ENCODE measurements at places on chromosomes 11 and 22. TPM values are rescaled to one million over a fixed set of nuclear protein-coding genes. Genes with fewer than 3 reads are reported as not detected.

TSPAN18 gene
- 27.6 TPM for total RNA-seq

OR52E8 gene
- not detected for total RNA-seq

OR5B21 gene
- 0.23 TPM for total RNA-seq

RIC3 gene
- 11.2 TPM for total RNA-seq

CACNA1I gene
- total RNA-seq: 0.18 TPM

GP1BB gene
- total RNA-seq: 16.9 TPM

TRPM5 gene
- total RNA-seq: 1.1 TPM

LIMK2 gene
- 55.2 TPM for total RNA-seq

OR5T1 gene
- total RNA-seq: not detected

SYNGR1 gene
- 41.5 TPM for total RNA-seq

HOATZ gene
- total RNA-seq: not detected

OR5A1 gene
- not detected for total RNA-seq

KCNJ11 gene
- 17.0 TPM for total RNA-seq

SCUBE2 gene
- total RNA-seq: 13.6 TPM

AIFM3 gene
- 0.99 TPM for total RNA-seq

EMSY gene
- 39.2 TPM for total RNA-seq

NTM gene
- total RNA-seq: 48.6 TPM

RELT gene
- 6.9 TPM for total RNA-seq

OR4C16 gene
- total RNA-seq: not detected

GSTT2B gene
- 1.5 TPM for total RNA-seq

OR8G1 gene
- not detected for total RNA-seq

TEX12 gene
- total RNA-seq: 1.3 TPM

ARAP1 gene
- 138 TPM for total RNA-seq

ANO5 gene
- total RNA-seq: 13.9 TPM

YAP1 gene
- total RNA-seq: 166 TPM

MGAT3 gene
- total RNA-seq: 13.0 TPM

MRGPRX4 gene
- not detected for total RNA-seq

SMCO4 gene
- 12.8 TPM for total RNA-seq

MYEOV gene
- 2.0 TPM for total RNA-seq

CHRNA10 gene
- total RNA-seq: 0.82 TPM

YPEL4 gene
- total RNA-seq: 1.9 TPM

ARHGAP20 gene
- 4.0 TPM for total RNA-seq

SAA4 gene
- not detected for total RNA-seq

ACTN3 gene
- total RNA-seq: 37.8 TPM

RFPL3 gene
- total RNA-seq: not detected

ACRV1 gene
- not detected for total RNA-seq

RIN1 gene
- 3.8 TPM for total RNA-seq

SHISAL1 gene
- 2.7 TPM for total RNA-seq

BIK gene
- total RNA-seq: 1.1 TPM

TCN1 gene
- total RNA-seq: 1.4 TPM

DMC1 gene
- total RNA-seq: 2.9 TPM

MAFF gene
- total RNA-seq: 17.2 TPM

SIDT2 gene
- total RNA-seq: 39.8 TPM

RDX gene
- 74.5 TPM for total RNA-seq

MFNG gene
- 9.6 TPM for total RNA-seq

SCGB1A1 gene
- not detected for total RNA-seq

PRR5L gene
- 30.7 TPM for total RNA-seq

PHF21B gene
- 4.6 TPM for total RNA-seq

LRRN4CL gene
- 5.4 TPM for total RNA-seq
